ENCODE measurements at places on chromosomes 2 and 18.
A peak's percentile ranks its signal among the peaks of the same experiment; 100 is the strongest.

DNA sequence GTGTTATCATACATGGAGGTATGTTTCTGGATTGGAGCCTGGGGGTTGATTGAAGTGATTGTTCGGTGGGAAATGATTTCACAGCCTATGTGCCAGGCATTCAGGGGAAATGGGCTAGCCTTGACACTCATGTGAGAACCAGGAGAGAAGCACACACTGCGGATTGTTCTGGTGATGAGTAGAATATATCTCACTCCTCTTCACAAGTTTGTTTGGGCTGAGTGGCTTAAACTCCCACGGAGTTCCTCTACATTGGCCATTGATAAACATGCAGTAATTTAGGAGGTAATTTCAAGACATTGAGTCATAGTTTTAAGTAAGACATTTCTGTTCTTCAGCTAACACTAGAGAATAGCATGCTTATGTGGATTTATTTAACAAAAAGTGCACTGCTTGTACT lies 498.9 kb upstream of the NETO1 start:
- no peak for DNase-seq

GRCh38 chr18:10239103-10239502 lies 215.3 kb upstream of the APCDD1 start:
- peak; percentile 32 for DNase-seq

- no peak for DNase-seq
These were observed 250.9 kb downstream of the ICOS start for GRCh38 chr2:204187229-204188083.

DNA sequence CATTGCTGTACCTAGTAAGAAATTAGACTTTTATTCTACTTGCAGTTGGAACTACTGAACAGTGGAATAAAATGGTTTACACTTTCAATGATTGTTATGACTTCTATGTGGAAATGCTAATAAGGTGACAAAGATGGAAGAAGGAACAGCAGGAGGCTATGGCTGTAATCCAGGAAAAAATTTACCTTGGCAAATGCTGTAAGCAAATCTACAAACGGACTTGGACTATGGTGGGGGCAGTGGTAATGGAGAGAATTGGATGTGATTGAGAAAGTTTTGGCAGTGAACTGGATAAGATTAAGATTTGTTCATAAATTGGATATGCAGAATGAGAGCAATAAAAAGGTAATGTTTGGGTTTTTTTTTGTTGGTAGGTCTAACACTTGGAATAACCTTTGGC lies 111.0 kb upstream of the ERBB4 start:
- no peak for DNase-seq

- no peak for DNase-seq
These were observed 128.1 kb upstream of the AGAP1 start for GRCh38 chr2:235365743-235366142.

- peak; percentile 19 for DNase-seq
These were observed 74.2 kb downstream of the VIT start for GRCh38 chr2:36770542-36771287.

Measured in fibroblast of the aortic adventitia (primary cell).